Renal cortical epithelial cell (primary cell): ENCODE measurements at places on chromosomes 11 and 22.
A peak's percentile ranks its signal among the peaks of the same experiment; 100 is the strongest.

- DNase-seq = peak; percentile 81
These were observed 54.7 kb downstream of the MICAL3 start for GRCh38 chr22:17969701-17970113.

- DNase-seq = no peak
These were observed 240.8 kb downstream of the NELL1 start for GRCh38 chr11:20909995-20910726.

DNA sequence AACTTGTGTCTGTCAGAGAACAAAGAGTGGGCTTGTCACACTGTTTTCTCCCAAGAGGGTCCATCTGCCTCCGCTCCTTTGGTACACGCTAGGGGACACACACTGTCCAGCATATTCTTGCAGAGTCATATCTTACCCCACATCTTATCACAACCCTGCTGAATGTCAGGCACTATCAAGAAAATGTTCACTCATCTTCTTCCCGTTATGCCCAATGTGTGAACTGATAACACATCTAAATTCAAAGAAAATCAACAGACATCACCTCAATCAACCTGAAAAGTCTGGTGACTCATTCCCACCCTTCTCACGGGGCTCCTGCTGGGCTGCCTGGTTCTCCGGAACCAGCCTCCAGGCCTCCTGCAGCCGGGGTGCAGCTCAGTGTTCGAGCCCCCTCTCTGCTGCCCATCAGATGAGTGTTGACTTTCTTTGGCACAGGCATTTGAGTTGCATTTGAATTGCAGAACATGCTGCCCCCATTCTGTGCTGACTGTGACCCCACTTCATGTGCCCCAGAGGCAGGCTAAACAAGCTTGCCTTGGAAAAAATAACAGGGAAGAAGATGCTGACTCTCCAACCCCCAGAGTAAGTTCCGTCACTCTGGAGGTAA is 19.4 kb downstream of the GRAP2 start:
- no peak for DNase-seq

DNA sequence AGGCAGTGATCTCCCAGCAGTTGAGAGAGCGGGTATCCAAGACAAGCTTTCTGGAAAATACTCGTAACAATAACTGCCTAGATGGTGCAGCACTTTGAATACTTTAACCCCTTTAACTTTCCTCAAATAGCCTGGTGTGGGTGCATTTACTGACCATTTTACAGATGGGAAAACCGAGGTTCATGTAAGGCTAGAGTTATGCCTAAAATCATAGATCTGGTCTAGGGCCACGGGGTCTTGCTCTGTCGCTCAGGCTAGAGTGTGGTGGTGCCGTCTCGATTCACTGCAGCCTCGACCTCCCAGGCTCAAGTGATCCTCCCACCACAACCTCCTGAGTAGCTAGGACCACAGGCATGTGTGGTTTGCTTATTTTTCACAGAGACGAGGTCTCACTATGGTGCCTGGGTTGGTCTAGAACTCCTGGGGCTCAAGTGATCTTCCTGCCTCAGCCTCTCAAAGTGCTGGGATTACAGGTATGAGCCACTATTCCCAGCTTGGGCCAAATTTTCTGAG is 269.2 kb upstream of the SYN3 start:
- DNase-seq = peak; percentile 29

DNA sequence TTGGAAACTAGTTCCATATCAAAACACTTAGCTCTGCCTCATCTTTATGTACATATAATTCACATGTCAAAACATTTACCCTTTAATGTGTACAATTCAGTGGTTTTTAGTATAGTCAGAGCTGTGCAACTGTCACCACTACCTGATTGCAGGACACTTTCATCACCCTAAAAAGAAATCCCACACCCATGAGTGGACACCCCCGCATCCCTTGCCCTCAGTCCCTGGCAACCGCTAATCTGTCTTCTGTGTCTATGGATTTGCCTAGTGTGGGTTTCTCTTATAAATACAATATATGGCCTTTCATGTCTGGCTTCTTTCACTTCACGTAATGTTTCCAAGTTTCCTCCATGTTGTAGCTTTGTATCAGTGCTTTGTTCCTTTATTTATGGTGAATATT is 8.6 kb upstream of the EMID1 start:
- DNase-seq = no peak

- DNase-seq = peak; percentile 83
These were observed 66.5 kb downstream of the LARGE2 start for GRCh38 chr11:45988921-45989320.

- peak; percentile 83 for DNase-seq
These were observed 15.7 kb downstream of the CRTAM start for GRCh38 chr11:122853971-122854446.

- DNase-seq = peak; percentile 1
These were observed 21.9 kb downstream of the IGSF9B start for GRCh38 chr11:133934599-133935550.

DNA sequence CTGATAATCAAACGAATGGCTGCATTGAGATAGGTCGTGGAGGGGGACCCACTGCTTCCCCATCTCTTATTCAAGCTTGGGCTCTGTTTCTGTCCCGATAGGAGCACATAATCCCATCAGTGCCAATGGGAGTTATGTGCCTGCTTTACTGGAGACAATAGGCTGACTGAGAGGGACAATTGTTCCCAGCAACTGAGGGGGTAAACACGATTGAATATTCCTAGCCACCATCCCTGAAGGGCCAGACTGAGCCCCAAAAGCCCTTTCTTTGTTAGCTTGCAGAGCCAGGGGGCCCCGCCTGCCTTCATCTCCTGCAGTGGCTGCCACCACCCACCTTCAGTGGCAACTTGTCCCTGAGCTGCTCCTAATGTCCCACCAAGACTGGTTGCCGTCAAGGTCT is 172.8 kb upstream of the NAV2 start:
- DNase-seq = no peak

DNA sequence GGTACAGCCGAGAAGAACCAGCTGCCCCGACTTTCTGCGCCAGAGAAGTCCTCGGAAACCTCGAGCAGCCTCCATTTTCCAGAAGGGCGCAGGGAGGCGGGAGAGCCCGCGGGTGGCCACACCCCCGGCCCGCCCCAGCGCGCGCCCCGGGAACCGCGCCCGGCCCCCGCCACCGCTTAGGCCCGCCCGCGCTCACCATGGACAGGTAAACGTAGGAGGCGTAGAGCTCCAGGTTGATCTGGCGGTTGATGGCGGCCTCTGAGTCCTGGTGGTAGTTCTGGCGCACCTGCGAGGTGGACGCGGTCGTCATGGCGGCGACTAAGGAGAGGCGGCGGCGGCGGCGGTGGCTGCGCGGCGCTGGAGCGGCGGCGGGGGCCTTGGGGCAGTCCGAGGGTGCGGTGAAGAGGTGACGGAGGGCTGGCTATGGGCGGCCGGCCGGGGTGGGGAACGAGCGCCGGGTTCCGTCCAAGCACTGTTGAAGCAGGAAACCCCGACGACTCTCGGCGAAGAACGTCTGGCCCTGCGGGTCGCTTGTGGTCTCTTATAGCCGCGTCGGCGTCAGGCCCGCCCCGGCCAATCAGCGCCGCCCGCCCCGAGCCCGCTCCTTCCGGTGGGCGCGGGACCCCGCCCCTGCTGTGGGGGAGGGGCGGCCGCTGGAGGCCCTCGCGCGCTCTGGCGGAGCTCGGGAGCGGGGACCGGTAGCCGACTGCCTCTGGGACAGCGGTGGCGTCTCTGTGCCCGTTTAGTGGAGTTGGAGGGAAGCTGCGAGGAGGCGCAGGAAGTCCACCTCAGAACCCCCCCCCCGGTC is at the start of gene FTH1:
Gene FTH1, minus strand, starts transcription at position 519 of the 808 bp plus-strand sequence. Its CDS starts 209 bp downstream, at position 310.
- DNase-seq = peak; percentile 60

- peak; percentile 58 for DNase-seq
These were observed 60.2 kb downstream of the CDKN1C start for GRCh38 chr11:2825261-2825888.

DNA sequence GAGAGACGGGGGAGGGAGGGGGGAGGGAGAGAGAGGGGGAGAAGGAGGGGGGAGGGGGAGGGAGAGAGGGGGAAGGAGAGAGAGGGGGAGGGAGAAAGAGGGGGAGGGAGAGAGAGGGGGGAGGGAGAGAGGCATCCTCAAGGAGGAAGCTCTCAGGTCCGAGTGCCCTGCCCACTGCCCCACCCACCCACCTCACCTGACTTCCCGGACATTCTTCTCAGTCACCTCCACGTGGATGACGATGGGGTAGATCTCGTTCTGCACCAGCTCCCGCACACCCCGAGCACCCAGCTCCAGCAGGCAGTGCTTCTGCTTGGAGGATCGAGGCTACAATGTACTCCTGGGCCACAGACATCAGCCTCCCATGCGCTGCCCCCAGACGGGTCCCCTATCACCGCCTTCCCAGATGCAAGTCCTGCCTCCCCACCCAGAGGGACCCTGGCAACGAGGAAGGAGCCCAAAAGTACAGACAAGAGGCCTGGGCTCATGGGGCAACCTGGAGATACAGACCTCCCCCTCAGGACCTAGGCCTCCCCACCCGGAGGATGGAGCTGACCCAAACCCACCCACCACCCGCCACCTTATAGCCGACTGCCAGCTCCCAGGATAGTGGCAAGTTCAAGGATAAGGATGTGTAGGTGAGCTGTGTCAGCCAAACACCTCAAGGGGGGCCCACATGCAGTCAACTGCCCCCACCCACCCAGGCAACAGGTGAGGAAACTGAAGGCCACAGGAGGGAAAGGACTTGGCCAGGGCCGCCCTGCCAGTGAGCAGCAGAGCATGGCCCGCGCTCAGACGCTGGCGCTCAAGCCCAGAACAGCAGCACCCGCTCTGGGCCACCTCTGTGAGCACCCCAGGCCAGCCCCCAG is 5.6 kb upstream of the MFNG start:
- no peak for DNase-seq

DNA sequence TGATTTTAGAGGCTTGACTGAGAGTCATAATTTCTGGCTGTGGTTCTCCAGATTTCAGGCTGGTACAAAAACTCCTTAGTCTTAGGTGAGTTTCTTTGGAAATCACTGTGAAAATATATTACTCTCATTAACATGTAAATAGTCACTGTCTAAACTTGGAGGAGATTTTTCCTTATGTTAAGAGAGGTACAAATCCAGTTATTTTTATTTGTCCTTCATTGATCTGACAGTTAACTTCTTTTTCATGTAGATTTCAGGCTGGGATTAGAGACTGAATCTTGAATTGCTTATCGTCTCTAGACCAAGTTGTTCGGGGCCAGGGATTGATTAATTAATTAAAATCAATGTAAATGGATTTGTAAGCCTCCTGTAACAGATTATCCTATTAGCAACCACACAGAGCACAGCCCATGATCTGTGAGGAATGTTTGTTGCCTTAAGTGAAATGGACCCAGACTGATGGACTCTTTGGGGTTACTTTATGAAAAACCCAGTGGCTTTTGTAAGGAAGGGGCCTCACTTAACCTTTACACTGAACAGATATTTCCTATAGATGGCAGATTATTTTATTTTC is 21.1 kb downstream of the TEAD1 start:
- no peak for DNase-seq

- DNase-seq = no peak
These were observed 425.3 kb upstream of the B3GAT1 start for GRCh38 chr11:134837166-134837886.

DNA sequence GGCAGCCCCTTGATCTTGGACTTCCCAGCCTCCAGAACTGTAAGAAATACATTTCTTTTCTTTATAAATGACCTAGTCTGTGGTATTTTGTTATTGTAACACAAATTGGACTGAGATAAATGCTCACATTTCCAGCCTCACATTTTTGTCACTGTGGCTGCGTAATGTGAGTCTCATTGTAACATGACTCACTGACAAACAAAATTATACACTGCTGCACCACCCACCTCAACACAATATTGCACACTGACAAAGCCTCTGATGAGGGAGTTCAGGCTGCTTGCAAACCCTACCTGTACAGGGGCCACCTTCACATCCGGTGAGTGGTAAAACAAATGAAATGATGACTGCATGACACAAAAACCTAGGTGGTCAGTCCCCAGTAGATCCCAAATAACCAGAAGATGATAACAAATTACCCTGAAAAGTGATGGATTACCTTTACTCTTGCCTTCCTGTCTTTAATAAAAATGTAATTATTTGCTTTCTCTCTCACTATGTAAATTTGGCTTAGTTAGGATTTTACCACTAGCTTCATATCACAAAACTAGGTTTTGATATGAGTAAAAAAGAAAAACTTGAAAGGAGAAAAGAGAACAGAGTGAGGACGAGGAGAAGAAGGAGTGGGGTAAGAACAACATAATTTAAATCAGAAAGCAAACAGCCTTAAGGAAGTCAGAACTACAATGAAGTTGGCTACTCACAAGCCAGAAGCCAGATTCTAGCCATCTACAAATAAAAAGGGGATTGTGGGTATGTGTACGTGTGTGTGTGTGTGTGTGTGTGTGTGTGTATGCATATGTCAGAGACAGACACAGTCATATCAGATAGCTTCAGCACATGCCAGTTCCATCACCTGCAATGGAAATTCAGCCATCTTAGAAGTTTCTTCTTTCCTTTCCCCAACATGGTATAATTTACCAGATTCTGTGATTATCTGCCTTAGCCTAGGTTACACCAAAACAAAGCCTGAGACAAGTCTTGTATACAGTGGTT is 53.4 kb upstream of the SESN3 start:
- no peak for DNase-seq

- DNase-seq = no peak
These were observed 312.9 kb downstream of the MN1 start for GRCh38 chr22:27488456-27489177.

GRCh38 chr11:75635066-75635862 is 33.6 kb downstream of the MAP6 start:
- no peak for DNase-seq

DNA sequence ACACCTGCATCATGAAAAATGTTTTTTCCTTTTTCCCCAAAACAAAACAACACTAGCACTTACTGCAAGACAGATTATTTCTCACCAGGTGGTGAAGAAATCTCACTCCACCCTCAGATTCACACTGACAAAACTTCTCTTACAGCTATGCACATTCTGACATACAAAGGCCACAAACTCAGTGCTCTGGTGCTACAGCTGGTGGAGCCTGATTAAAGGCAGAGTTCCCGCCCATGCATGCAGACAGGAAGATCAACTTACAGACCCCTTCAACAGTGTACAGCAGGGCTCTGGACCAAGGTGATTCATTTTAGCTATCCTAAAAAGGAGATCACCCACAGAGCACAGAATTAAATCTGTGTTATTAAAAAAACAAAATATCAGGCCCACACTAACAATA is 112.6 kb downstream of the CADM1 start:
- DNase-seq = no peak

GRCh38 chr11:122747351-122747781 is 90.9 kb upstream of the CRTAM start:
- DNase-seq = no peak

- DNase-seq = no peak
These were observed 34.9 kb downstream of the WBP2NL start for GRCh38 chr22:42033263-42034181.

DNA sequence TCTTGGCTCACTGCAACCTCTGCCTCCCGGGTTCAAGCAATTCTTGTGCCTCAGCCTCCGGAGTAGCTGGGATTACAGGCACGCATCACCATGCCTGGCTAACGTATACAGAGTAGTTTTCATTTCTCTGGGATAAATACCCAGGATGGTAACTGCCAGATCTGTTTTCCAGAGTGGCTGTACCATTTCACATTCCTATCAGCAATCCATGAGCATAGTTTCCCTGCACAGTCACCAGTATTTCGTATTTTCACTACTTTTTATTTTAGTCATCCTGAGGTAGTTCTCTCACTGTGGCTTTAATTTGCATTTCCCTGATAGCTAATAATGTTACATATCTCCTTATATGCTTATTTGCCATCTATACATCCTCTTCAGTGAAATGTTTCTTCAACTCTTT is 11.0 kb upstream of the SCARF2 start:
- DNase-seq = no peak
